NCI-H1417 treated with DMSO at 0.1 percent for 48 hours (cell line): ENCODE measurements at places on chromosomes 12 and 14.

DNA sequence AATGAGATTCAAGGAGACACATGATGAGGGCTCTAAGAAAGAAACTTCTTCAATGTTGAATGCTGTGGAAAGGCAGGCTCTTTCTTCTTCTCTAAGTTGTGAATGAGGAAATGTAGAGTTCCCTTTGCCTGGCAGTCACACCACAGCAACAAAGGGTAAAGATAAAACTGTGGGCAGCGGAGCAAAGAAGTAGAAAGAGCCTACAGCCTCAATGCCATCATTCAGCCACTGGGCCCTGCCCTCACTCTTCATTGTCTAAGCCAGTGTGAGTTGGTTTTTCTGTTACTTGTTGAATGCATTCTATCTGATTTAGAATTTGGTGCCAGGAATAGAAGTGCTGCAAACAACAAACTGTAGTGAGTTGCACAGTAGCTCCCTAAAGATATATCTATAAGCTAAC, 12.2 kb downstream of the SDR9C7 start:
- DNase-seq, result no peak

GRCh38 chr12:52903855-52904508, 894 bp downstream of the KRT8 start:
- no peak for DNase-seq

GRCh38 chr12:124993626-124994436, at the start of gene BRI3BP:
Gene BRI3BP, plus strand, starts transcription at chr12:124993645. Its CDS starts 146 bp downstream, at chr12:124993791.
- no peak for DNase-seq

DNA sequence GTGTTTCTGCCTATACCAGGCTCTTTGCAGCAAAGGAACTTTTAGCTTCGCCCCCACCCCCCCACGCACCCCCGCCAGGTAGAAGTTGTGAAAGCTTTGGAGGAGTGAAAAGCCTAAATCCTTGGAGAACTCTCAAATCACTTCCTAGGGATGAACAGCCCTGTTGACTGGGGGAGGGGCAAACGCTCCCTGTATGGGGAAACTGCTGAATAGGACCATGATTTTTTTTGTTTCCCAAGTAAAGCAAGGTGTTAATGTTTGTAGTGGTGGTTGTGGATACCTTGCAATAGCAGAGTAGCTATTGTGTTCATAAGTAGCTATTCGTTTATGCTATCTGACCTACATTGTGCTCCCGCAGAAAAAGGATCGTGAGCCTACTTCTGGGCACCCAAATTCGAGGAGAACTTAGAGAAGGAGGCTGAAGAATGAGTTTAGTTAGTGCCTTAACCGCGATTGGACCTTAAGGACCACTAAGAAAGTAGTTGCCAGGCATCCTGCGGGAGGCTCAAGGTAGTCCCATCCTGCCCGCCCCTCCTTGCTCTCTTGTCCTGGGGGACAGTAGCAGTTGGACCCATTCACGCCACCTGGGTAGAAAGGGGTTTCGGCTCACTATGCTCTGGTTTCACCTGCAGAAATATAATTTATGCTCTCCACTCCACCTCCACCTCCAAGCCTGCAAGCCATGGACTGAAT, 901 bp upstream of the NFKBIA start:
- no peak for DNase-seq

DNA sequence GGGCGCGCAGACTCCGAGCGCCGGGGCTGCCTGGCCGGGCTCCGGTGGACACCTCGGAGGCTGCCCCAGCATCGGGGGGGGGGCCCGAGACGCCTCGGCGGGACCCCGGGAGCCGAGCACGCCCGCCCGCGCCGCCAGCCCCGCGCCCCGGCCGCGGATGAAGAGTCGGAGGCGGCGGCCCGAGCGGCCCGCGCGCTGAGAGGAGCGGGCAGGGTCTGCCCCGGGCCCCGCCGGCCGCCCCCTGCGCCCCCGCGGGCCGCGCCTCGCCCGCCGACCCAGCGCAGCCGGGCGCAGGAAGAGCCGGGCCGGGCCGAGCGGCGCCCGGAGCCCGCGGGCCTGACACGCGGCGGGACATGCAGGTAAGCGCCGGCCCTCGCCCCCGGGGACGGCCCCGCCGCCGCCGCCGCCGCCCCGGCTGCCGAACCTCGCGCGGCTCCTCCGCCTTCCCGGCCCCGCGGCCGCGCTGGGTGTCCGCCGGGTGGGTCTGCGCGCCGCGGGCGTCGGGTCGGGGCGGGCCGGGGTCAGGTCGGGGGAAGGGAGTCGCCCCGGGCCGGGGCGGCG, 63.7 kb downstream of the FBXL14 start:
- no peak for DNase-seq

- no peak for DNase-seq
Observed at GRCh38 chr14:102544046-102544746, 34.6 kb upstream of the ANKRD9 start.

DNA sequence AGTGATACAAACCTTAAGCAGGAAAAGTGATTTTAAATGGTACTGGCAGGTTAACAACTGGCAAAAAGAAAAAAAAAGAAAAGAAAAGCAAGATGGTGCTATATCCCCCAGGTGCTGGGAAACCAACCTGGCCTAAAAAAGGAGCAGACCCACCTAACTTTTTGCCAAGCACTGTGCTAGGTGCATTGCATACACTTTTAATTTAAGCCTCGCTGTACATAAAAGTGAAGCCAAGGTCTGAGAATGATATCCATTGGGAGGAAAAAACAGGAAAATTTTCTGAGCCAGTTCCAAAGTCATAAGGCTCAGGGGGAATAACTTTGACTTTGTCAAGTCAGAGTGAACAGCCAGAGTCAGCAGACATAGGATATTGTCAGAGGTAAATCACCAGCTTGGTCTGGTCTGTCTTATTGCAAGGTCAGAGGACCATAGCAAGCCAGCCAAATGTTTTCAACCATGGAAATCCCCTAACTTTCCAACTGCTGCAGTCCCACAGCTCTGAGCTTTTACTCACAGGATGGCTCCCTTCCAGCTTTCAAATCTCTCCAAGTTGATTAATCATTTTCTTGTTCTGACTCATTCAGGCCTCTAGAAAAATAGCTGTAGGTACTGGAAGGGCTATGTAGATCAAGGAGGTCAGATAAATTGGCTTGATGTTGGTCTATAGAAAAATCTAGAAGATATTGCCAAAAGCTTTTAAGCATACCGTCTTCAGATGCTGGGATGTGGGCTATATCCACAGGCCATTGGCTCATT, 412.9 kb downstream of the RAD51B start:
- no peak for DNase-seq

GRCh38 chr12:116370886-116371580, 93.5 kb upstream of the MED13L start:
- no peak for DNase-seq

- no peak for DNase-seq
Observed at GRCh38 chr14:103748534-103748857, 32.9 kb downstream of the ZFYVE21 start.

GRCh38 chr12:71900091-71900490, 38.6 kb upstream of the TPH2 start:
- no peak for DNase-seq

DNA sequence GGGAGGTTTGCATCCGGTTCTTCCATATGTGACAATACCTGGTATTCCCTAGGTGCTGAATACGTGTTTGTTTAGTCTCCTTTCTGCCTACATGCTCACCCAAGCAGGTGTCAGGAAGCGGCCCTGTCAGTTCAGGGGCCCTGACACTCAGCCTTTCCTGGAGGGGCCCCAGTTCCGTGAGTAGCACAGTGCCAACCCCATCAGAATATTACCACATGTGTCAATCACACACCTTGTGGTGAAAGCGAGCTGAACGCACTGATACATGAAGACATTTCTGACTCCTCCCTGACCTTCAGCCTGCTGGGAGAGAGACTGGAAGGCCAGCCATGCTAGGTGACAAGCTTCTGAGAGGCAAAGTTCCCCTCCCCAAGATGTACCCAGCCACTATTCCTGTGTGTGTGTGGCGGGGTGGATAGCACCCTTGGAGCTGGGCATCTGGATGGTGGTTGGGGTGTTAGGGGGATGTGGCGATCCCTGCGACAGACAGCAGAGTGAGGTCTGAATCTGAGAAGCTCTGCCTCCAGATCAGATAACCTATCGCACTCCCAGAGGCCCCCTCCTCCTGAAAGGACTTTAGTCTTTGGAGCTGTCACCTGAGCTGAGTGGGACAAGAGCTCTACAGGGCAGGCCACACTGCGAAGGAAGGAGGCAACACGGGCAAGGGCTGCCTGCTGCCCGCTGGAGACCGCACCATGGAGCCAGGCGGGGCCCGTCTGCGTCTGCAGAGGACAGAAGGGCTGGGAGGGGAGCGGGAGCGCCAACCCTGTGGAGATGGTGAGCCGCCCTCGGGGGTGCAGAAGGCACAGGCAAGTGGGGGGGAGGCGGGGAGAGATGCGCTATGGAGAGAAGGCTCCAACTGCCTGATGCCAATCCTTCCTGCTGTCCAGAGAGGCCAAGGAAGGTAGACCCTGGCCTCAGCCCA, at the start of gene SOAT2:
Gene SOAT2, plus strand, starts transcription at position 604 of the 925 bp plus-strand sequence. Its CDS starts 92 bp downstream, at position 696.
- no peak for DNase-seq

DNA sequence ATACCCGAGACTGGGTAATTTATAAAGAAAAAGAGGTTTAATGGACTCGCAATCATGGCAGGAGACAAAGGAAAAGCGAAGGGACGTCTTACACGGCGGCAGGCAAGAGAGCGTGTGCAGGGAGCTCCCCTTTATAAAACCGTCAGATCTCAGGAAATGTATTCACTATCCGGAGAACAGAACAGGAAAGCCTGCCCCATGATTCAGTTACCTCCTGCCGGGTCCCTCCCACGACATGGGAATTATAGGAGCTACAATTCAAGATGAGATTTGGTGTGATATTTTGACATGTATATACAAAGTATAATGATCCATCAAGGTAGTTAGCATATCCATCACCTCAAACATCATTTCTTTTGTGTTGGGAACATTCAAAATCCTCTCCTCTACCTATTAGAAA, 2.3 kb upstream of the CDCA4 start:
- no peak for DNase-seq

DNA sequence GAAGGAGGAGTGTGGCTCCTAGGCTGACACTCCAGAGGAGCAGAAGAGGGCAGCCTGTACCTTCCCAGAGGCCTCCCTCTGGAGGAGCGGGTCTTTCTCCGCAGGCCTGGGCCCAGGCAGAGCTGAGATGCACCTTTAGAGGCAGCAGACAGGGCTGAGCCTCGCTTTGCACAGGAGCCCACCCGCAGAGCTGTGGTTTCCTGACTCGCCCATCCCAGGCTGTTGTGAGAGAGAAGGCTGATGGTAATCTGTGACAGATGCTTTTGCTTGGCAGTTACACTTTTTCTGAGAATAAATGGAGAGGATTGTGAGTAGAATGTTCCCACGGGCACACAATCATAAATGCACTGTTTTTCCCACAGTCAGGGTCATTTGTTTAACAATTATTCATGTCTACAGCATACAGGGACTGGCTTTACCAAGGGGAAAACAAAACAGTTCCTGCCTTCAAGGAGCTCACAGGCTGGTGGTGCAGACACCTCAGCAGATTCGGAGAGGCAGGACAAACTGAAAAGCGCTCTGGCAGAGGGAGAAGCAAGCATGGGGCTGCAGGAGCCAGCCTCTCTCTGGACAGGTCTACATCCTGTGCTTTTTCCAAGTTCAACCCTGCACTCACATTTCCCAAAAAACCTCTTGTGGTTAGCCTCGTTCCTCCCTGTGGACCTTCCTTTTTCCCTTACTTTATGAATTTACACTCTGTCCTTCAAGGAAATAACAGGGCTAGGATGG, 13.9 kb downstream of the EVL start:
- no peak for DNase-seq

DNA sequence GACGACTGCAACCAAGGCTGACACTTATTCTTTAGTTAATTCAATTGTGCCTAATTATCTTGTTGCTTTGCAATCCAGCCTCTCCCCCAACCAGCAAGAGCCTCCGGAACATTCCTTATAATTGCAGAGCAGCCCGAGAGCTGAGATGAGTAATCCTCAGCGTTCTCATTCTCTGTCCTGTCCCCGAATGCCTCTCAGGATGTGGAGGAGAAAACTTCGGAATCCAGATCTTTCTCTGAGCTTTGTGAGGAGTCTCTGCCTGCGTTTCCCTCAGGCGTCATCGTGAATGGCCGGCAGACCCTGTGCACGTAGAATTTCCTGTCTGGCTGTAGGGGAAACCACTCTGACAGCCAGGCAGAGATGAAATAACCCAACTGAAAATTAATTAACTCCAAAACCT, 160.5 kb upstream of the DIO3 start:
- DNase-seq, result no peak

- DNase-seq, result peak; percentile 11
Observed at GRCh38 chr12:109840305-109841074, 7.3 kb upstream of the TRPV4 start.

- no peak for DNase-seq
Observed at GRCh38 chr14:59036134-59036533, 152.3 kb upstream of the DAAM1 start.

- DNase-seq, result no peak
Observed at GRCh38 chr12:120538281-120539156, 4.4 kb downstream of the RNF10 start.

GRCh38 chr14:74974364-74975058, 19.1 kb upstream of the PGF start:
- no peak for DNase-seq

DNA sequence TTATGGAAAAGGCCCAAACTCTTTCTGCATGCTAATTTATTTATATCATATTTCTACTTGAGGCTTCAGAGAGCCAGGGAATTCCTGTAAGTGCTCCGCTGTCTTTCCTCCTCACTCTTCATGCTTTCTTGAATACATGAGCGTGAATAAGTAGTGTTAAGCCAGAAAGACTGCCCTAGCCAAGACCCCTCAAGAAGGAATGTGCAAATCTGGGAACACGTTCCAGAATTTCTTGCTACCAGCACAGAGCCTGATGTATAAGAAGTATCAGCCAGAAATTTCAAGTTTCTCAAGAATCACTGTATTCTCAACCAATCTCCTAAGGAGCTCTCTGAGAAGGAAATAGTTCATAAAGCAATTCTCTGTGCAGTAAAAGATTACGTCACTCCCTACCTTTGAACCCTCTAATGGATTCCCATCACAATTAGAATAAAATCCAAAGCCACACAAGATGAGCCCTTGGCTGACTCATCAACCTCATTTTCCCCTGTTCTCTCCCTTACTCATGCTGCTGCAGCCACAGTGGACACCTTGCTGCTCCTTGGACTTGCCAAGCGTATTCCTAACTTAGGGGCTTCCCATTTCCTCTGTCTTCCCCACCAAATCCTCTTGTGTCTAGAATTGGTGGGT, 6.9 kb upstream of the TSPAN8 start:
- DNase-seq, result no peak

DNA sequence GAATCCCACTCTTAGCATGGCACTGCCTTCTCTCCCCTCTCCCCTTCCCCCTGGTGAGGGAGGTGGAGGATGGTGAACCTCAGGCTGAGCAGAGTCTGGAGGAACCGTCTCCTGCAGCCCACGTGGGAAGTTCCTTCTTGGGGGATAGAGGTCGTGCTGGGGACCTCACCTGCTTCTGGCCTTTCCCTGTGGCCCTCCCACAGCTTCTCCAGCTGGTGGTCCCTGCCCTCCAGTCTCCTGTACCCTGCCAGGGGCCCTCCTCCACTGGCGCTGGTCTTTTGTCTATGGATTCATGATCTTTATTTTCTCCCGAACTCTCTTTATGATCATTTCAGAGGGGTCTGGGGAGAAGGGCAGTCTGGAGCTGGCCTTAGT, 9.0 kb upstream of the MTA1 start:
- DNase-seq, result no peak

- DNase-seq, result no peak
Observed at GRCh38 chr12:133202493-133203343, 21.4 kb downstream of the ZNF268 start.

GRCh38 chr12:14366209-14367039, 942 bp downstream of the ATF7IP start:
- peak; percentile 65 for DNase-seq
